ENCODE measurements at places on chromosomes 3 and 15.

DNA sequence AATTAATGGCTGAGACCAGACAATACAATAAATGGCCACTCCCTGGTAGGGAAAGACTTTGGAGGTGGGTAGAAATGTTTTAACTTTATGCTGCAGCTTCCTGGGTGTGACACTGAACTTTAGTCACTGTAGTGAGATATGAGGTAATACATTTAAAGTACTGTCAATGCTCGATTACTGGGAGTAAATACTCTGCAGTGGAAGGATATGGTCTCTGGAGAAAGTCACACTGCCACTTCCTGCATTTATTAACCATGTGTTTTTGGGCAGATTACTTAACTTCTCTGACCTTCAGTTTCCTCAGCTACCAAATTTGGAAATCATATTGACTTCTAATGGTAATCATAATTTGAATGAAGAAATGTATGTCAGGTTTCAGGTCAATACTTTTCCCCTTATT lies 317.1 kb upstream of the TGFBR2 start:
- DNase-seq = no peak

DNA sequence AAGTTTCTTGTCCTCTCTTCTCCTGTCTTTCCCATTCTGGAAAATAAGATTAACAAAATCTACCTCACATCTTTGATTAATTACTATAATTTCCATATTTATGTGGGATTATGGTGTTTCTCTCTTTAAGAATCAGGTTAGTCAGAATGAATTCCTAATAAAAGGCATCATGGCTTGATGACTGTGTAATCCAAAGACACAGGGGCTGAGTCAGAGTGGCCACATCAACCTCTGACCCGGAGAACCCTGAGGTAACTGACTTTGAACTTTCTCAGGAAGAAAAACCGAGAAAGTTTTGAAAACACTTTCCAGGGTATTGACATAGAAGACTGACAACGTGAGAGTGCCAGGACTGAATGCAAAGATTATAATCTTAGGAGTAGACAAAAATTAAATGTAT lies 170.3 kb upstream of the MCTP2 start:
- peak; percentile 24 for DNase-seq

DNA sequence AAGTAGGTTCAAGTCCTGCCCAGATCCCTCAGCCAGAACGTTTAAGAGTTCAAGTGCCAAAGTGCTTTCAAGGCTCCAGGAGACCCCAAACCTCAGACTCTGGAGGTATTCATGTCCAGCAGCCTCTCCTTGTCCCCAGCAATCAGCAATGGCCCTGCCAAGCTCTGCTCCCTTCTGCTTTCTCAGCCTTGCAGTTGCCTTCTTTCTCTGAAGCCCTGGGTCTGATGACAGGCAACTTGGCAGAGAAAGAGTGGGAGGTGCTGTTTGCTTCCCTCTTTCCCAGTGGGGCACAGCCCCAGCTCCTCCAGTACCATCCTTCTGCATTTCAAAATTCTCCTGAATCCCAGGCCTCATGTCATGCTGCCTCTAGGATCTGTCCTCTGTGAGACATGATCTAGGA lies 40.2 kb downstream of the ATP2B2 start:
- no peak for DNase-seq

DNA sequence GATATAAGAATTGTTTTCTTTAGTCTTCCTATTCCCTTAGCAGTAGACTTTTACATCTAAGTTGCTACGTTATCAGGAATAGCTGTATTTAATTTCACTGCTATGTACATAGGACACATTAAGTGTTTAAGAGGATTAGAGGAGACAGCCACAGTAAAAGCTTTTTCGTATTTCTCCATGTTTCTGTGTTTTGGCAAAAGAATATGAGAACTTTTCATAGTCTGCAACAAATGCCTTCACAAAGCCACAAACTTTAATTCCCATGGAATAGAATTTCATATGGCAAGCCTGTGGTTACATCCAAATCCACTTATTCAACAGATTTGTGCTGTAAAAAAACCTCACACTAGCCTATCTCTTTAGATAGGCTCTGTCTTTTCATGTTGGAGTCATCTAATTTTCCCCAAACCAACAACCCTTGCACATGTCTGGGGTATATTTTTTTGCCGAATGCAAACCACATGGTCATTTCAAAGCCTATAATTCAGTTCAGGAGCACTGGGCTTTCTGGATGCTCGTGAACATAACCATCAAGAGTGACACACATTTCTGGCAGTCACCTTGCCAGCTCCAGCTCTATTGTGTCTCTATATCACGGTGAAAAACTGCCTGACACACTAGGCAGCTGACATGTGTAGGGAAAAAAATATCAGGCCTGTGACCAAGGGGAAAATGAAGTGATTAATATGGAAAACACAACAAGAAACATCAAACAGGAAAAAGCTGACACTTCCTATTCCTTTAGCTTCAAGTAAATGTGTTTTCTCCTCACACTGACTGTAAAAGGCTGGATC lies 19.2 kb downstream of the PLD1 start:
- peak; percentile 81 for DNase-seq

DNA sequence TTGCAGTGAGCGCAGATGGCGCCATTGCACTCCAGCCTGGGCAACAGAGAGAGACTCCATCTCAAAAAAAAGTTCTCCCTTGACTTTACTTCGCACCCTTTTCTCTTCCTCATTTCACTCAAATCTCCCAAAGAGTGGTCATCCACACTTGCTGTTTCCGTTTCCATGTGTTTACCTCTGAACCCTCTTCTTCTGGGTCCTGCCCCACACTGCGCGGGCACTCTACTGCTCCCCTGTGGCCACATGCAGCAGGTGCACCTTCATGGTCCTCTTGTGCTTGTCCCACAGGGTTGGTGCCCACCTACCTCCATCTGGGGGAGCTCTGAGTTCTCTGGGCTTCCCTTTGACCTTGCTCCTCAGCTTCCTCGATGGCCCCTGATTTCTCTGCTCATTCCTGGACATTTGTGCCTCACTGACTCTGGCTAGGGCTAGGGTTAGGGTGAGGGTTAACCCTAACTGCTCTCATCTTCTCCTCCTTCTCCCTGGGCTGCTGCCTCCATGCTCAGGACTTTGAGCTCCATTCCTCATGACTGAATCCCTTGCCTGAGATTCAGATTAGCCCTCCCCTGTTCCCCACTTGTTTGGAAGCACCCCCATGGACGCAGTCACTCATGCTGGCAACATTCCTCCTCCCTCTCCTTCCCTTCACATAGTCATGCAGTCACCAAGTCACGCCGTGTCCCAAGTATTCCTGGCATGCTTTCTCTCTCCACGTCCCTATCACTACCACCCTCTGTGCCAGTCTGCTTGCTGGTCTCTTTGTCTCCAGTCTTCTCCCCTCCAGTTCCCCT lies 26.6 kb upstream of the KY start:
- DNase-seq = no peak

DNA sequence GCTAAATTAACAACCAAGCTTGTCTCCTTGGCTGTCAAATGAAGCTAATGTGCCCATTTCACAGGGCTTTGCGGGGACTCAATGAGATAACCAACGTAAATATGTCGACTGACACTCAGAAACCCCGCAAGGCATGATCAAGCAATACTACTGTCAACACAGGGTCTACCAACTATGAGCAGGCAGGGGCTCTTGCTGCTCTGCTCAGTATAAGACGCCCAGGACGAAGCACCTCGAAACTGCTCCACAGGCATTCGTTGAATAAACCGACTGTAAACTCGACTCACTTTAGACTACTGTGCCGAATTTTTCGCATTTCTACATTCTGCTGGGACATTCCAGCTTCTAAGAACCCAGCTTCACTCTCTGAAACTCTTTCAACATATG lies 55.0 kb downstream of the FEZF2 start:
- no peak for DNase-seq
